ENCODE measurements at places on chromosomes 2 and 18.

DNA sequence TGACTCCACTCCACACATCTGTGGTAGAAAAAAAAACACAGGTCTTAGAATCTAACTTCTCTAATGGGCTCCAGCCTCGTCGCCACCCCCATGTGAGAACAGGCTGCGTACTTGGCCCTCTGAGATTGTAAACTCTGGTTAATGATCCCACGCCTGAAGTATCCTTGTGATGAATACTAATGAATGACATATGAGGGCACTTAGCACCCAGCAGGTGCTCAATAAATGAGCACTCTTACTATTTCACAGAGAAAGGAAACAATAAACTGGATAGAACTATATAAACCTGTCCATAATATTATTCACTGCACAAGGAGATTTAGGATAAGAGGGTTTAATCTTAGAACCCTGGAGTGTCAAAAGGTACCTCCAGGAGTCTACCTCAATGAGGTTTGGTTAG, 310.1 kb upstream of the HNRNPA3 start:
- H3K4me1 ChIP-seq, result no peaks in the 10 kb centered on the region
- no peak overlapping the region for H3K4me3 ChIP-seq
- no peak for DNase-seq
- H3K27ac ChIP-seq, result no peak overlapping the region

GRCh38 chr2:65081232-65081685, 25.0 kb downstream of the CEP68 start:
- H3K4me3 ChIP-seq, result no peak overlapping the region
- no peak for DNase-seq
- no peaks in the 10 kb centered on the region for H3K27me3 ChIP-seq

- H3K4me1 ChIP-seq, result peaks cover 29% of the 10 kb centered on the region
- H3K4me3 ChIP-seq, result peak within 1 kb of the TSS; percentile 78
- H3K27ac ChIP-seq, result peak within 1 kb of the TSS; percentile 97
- peak; percentile 98 for DNase-seq
These were observed at the start of gene SOS1 for GRCh38 chr2:39120771-39121522. Gene SOS1 (minus strand): TSS chr2:39121051. CDS start chr2:39120422, 629 bp downstream.

DNA sequence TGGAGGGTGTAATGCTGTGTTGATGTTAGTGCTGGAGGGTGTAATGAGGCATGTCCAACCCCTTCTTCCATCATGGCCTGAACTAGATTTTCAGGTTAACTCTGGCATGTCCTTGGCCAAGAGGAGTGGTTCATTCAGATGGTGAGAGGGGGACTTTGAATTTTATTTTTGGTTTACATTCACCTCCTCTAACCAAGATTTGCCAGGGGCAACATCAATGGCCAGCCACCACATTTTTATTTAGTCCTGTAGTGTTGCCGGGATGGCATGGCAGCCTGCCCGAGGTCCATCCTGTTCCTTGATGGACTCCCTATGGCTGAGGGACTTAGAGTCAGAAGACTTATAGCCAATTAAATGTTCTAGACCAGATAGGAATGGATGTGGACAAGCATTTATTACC, 484.6 kb upstream of the HS6ST1 start:
- H3K27ac ChIP-seq, result no peak overlapping the region
- H3K4me1 ChIP-seq, result no peaks in the 10 kb centered on the region
- H3K4me3 ChIP-seq, result no peak overlapping the region
- DNase-seq, result no peak

DNA sequence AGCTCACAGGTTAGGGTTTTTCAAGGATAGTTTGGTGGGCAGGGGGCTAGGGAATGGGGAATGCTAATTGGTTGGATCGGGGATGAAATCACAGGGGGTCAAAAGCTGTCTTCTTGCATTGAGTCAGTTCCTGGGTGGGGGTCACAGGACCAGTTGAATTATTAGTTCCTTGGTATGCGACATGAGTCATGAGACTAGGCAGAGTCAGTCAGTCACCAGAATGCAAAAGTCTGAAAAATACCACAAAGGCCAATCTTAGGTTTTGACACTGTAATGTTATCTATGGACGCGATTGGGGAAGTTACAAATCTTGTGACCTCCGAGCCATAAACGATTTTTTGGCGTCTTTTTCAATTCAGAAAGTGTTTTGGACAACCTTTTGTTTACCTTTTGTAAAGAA, 101.2 kb downstream of the ZNF519 start:
- H3K27ac ChIP-seq, result no peak overlapping the region
- H3K4me1 ChIP-seq, result no peaks in the 10 kb centered on the region
- H3K36me3 ChIP-seq, result no peaks in the 10 kb centered on the region
- H3K27me3 ChIP-seq, result no peaks in the 10 kb centered on the region

GRCh38 chr18:70135604-70136003, 69.9 kb downstream of the RTTN start:
- H3K36me3 ChIP-seq, result peaks cover 5% of the 10 kb centered on the region
- no peaks in the 10 kb centered on the region for H3K4me1 ChIP-seq
- no peaks in the 10 kb centered on the region for H3K27me3 ChIP-seq

DNA sequence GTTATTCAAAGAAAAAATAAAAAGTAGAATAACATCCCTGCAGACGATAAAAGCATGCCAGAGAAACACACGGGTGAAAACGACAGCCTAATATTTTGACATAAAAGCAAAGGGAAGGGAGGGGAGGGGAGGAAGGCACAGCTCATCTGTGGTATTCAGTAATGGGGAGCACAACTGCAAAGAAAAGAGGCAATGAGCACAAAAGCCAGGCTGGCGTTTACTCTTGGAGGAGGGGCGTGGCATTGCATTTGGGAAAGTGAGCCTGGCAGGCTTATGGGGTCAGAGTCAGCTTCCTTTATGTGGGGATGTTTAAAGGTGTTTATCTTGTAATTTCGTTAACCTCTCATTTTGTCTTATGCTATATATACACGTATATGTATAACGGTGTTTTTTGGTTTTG, 53.2 kb downstream of the STEAP3 start:
- H3K4me1 ChIP-seq, result no peaks in the 10 kb centered on the region
- H3K27ac ChIP-seq, result no peak overlapping the region
- no peak overlapping the region for H3K4me3 ChIP-seq
- no peak for DNase-seq
- H3K36me3 ChIP-seq, result no peaks in the 10 kb centered on the region
- no peaks in the 10 kb centered on the region for H3K27me3 ChIP-seq

GRCh38 chr2:159307942-159308341, 21.4 kb upstream of the WDSUB1 start:
- H3K27ac ChIP-seq, result no peak overlapping the region
- DNase-seq, result no peak
- H3K4me1 ChIP-seq, result no peaks in the 10 kb centered on the region
- H3K36me3 ChIP-seq, result no peaks in the 10 kb centered on the region
- no peaks in the 10 kb centered on the region for H3K27me3 ChIP-seq
- H3K4me3 ChIP-seq, result no peak overlapping the region

GRCh38 chr18:52523566-52523965, 183.6 kb downstream of the DCC start:
- H3K4me1 ChIP-seq, result no peaks in the 10 kb centered on the region
- H3K36me3 ChIP-seq, result no peaks in the 10 kb centered on the region
- no peak overlapping the region for H3K27ac ChIP-seq
- no peaks in the 10 kb centered on the region for H3K27me3 ChIP-seq

DNA sequence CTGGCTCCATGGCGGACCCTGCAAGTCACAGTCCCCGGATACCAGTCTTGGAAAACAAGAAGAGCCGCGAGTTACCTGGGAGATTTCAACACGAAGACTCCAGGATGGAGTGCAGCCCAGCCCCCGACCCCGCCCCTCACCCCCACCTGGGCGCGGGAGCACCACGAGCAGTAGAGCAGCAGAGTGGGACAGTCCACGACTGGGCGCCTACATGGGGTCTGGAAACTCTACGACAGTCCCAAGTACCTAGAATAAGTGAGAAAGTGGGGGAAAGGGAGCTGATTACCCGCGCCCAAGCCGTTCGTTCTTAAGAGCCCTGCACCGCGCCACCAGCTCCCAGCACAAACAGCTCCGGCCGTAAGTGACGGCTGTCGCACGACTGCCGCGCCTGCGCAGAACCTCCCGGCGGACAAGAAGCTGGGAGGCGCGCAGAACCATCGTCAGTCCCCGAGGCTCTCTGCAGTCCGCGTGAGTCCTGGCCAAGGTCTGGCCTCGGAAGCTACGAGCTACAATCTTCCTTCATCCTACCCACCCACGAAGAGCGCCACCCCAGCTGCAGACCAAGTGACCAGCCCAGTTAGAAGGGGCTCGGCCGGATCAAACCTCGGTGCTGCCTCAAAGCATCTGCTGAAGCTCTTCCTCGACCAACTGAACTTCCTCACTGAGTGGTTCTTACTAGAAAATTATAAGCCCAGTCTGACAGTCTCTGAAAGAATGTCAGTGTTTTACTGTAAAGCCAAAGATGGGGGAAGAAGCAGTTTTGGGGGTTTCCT, at the start of gene DPY30:
TSS of gene DPY30 (minus strand) at position 359 of the 773 bp plus-strand sequence. CDS start at position 10, 349 bp downstream.
- H3K4me3 ChIP-seq, result peak within 1 kb of the TSS; percentile 69
- peak; percentile 96 for DNase-seq
- H3K27me3 ChIP-seq, result no peaks in the 10 kb centered on the region
- H3K36me3 ChIP-seq, result peaks cover 11% of the 10 kb centered on the region

GRCh38 chr2:168256448-168256847, 9.1 kb upstream of the STK39 start:
- H3K4me1 ChIP-seq, result no peaks in the 10 kb centered on the region
- no peak overlapping the region for H3K27ac ChIP-seq
- H3K36me3 ChIP-seq, result no peaks in the 10 kb centered on the region
- DNase-seq, result no peak

DNA sequence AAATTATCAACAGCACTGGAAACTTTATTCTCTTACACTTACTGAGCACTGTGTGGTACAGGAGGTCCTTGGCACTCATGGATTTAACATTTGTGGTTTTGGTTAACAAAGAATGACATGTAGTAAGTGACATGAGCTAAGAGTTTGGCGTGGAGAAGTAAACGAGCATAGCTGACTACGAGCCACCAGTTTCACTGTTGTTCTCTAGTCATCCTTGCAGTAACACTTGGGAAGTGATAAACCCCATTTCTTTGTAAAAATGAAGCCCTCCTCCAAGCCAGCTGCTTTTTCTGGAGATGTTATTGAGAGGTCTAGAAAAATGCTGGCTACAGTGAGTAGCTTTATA, 32.7 kb downstream of the QPCT start:
- H3K27ac ChIP-seq, result no peak overlapping the region
- H3K27me3 ChIP-seq, result no peaks in the 10 kb centered on the region
- no peaks in the 10 kb centered on the region for H3K36me3 ChIP-seq
- DNase-seq, result no peak

All from SK-N-SH (cell line).